ENCODE measurements at places on chromosomes 16 and 17.

- peak; percentile 24 for DNase-seq
These were observed at the start of gene LITAF for GRCh38 chr16:11586856-11587642. Gene LITAF, minus strand, starts transcription at chr16:11586919. Its CDS starts 30,189 bp downstream, at chr16:11556730.

DNA sequence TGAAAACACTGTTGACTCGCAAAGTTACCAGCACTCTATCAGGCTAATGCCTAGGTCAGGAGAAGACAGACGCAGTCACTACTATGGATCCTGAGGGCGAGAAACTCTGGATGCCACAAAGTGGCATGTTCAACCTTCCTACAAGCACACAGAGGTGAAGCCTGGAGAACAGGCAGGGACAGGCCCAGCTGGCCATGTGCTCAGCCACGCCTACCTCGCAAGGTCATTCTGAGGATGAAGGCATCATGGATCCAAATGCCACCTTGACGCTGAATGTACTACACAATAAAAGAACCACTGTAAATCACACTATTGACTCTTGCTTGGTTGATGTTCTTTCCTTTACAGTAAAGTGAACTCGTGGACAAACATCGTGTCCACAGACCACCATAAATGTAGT, 85.8 kb downstream of the ANKRD11 start:
- no peak for DNase-seq

GRCh38 chr16:88337021-88337420, 45.7 kb upstream of the ZNF469 start:
- no peak for DNase-seq

DNA sequence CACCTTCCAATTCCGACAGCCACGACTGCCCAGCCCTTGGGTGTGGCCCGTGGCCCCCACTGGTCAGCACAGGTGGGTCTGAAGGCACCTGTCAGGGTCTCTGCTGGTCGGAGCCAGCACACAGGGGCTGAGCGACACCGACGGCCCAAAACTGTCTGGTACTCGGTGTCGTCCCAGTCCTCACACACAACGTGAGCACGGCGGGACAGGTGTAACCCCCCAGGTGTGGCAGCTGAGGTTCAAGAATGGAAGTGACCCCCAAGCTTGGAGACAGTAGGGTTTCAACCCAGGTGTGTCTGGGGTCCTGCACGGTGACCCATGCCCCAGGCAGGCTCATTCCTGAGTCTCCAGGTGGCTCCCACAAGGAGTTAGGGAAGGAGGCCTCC, 1.0 kb downstream of the GALNS start:
- DNase-seq: no peak

GRCh38 chr17:146983-147761, 9.8 kb downstream of the SCGB1C2 start:
- no peak for DNase-seq

DNA sequence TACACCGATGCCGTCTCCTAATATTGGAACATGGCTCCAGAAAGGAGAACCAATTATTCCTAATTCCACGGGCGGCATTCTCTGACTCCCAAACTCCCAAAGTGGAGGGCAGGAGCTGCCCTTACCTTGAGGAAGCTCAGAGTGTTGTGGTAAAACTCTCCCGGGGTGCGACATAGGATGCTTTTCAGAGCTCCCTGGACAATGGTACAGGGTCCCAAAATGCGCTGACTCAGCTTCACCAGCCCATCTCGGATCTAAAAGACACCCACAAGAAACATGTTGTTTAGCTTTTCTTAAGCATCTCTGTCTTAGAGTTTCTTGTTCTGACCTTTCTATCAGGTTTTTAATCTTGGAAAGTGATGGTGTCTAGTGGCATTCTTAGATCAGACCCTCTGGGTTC, 6.7 kb downstream of the TAT start:
- no peak for DNase-seq

GRCh38 chr17:68674029-68674925, 73.1 kb upstream of the FAM20A start:
- DNase-seq: no peak

DNA sequence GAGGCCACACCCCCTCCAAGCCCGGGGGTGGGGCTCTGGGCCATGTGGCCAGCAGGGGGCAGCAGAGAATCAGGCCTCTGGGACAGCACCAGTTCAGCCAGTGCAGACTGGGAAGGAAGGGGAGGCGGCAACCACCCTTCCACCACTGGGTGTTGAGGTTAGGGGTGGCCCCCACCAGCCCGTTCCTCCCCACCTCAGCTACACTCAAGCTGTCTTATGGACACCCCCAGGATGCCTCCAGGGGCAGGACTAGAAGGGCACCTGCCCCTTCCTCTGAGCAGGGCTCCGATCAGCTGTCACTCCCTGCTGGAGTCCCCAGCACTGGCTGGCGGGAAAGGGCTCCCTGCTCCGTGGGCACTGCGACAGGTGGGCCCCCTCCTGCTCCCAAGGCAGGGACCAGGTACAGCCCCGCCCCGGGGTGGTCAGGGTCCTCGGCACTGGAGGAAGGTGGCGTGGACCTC, 21.8 kb downstream of the KATNB1 start:
- peak; percentile 90 for DNase-seq

- no peak for DNase-seq
These were observed 32.7 kb downstream of the LITAF start for GRCh38 chr16:11554053-11554452.

- DNase-seq: no peak
These were observed 23.7 kb downstream of the FAM20A start for GRCh38 chr17:68577497-68577821.

DNA sequence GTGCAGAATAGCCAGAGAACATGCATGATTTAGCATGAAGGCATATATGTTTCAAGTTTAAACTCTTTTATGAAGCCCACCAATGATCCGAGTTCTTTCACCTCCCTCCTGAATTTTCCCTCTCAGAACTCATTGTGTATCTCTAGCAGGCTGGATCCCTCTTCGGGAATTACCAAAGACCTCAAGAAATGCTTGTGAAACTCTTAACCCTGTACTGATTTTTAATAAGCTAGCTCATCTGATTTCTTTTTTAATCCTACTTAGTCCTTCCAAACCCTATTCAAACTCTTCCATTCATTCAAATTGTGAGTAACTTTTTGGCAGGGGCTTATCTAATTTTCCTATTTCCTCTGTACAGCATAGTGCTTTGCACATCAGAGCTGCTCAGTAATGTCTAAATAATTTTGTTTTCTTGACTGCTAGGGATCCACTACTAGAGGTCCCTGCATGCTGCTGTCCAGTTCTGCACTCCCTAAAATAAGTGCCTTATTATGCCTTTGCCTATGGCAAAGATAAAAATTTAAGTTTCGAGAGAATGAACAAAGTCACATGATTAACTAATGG, 723.8 kb downstream of the CDH11 start:
- DNase-seq: no peak

- peak; percentile 63 for DNase-seq
These were observed 4.2 kb downstream of the NR1D1 start for GRCh38 chr17:40095944-40096791.

DNA sequence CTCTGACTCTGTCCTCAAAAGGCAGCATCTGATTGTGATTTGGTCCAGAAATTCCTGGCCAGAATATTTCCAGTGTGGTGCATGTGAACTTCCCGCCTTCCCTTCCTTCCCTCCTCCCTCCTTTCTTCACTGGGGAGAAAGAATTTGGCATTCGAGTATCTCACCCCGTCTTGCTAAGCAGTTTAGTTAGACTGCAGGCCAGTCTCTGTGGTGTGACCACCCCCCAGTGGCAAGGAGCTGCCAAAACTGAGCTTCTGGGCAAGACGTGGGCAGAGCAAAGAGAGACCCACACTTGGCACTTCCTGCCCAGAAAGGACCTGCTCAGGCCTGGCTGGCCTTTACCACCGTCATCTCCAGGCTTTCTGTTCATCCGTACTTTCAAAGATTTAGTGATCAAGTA, 36.4 kb downstream of the SNX20 start:
- peak; percentile 17 for DNase-seq

GRCh38 chr17:74055508-74056160, 147.8 kb upstream of the RPL38 start:
- DNase-seq: no peak

GRCh38 chr17:82820278-82821251, 19.3 kb downstream of the ZNF750 start:
- no peak for DNase-seq

Measured in stimulated activated CD4-positive, alpha-beta T cell treated with anti-CD3 and anti-CD28 coated beads, Interleukin-12 subunit alpha, Interleukin-12 subunit beta, amount 100 ng/mL, for 24 hours (primary cell).